ENCODE measurements at places on chromosomes 11 and 22. TPM values are rescaled to one million over a fixed set of nuclear protein-coding genes. Genes with fewer than 3 reads are reported as not detected.

DNA sequence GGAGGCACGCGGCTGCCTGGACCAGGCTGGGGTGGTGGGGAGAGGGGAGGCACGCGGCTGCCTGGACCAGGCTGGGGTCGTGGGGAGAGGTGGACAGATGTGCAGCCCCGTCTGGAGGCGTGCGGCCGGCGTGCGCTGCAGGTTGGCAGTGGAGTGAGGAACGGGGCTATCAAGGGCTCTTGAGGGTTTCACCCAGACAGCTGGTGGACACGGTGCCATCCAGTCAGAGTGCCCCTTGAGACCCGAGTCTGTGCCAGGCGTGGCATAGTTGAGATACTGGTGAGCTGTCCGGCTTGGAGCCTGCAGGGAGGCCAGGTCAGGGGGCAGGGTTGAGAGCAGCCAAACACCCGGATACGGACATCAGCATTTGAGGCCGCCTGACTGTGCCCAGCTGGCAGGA lies 1.5 kb upstream of the GRAMD4 start:
- DNase-seq, result no peak

TSSK2 gene
- 0.39 TPM for total RNA-seq

MMP12 gene
- total RNA-seq, result not detected

NRGN gene
- total RNA-seq, result 0.57 TPM

MRGPRE gene
- not detected for total RNA-seq

OR52E8 gene
- not detected for total RNA-seq

DNA sequence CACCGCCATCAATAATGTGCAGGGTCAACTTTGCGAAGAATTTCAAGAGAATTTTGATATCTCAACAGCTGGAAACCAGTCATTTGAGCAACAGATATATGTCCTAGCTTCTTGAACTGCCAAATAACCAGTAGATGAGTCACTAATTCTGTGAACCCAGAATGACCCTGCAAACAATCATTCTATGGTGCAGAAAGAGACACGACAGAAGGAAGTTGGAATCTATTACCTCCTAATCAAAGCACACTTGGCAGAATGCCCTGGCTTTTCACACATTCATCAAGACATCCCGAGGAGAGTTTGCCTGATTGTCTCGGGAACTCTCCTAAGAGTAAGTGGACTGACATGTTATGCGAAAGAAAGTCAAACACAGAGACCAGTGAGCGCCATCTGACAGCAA lies 621.1 kb downstream of the OPCML start:
- no peak for DNase-seq

GRCh38 chr11:37657645-37658044 lies 1059.6 kb upstream of the RAG2 start:
- DNase-seq, result no peak

CCDC81 gene
- total RNA-seq, result 2.8 TPM
